LNCaP clone FGC (cell line): ENCODE measurements at places on chromosomes 16 and 17.

- DNase-seq = no peak
Observed at GRCh38 chr17:68310152-68310551, 18.9 kb downstream of the ARSG start.

DNA sequence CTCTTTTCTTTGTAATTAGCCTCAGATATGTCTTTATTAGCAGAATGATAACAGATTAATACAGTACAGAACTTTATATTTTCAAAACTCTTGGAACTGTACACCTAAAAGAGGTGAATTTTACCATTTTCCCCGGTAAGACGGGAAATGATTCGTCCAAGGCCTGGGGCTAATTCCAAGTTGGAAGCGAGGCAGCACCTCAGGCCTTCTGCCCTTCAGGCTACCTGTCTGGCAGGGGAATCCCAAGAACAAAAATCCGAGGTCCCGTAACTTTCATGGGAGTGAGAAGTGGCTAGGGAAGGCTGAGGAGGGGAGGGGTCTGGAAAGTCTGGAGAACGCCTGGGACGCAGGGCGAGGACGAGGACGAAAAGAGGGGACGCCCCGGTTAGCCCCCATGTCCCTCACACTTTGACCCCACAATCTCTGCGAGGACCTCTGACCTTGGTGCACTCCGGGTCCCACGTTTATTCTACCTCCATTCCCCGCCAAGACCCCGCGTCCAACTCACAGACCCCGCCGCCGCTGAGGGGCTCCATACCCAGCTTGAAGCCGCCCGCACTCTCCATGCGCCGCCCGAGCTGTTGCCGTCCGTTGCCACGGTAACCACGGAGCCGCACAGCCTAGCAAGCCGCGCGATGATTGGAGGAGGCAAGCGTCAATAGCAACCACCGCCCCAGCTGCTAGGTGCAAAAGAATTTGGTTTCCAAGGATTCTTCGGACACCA, at the start of gene HYDIN:
Gene HYDIN (minus strand): TSS at position 601 of the 724 bp plus-strand sequence. CDS start 43,827 bp downstream, outside the sequence.
- DNase-seq = peak; percentile 51

DNA sequence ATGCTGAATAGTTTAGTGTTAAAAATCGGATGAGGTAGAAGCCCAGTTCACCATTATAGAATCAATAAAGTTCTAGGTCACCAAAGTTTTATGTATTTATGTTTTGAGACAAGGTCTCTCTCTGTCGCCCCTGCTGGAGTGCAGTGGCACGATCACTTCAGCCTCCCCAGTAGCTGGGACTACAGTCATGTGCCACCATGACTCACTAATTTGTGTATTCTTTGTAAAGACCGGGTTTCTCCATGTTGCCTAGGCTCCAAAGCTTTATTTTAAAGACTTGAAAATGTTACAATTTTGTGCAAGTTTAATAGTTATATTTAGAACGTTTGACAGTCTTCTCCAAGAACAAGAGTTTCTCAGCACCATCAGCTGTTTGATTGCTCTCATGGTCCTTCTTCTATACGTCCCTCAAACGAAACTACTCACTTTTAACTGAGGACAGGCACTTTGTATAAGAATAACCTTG, 32.1 kb downstream of the NDE1 start:
- peak; percentile 10 for DNase-seq

GRCh38 chr16:74500907-74501306, 79.6 kb upstream of the CLEC18B start:
- no peak for DNase-seq

DNA sequence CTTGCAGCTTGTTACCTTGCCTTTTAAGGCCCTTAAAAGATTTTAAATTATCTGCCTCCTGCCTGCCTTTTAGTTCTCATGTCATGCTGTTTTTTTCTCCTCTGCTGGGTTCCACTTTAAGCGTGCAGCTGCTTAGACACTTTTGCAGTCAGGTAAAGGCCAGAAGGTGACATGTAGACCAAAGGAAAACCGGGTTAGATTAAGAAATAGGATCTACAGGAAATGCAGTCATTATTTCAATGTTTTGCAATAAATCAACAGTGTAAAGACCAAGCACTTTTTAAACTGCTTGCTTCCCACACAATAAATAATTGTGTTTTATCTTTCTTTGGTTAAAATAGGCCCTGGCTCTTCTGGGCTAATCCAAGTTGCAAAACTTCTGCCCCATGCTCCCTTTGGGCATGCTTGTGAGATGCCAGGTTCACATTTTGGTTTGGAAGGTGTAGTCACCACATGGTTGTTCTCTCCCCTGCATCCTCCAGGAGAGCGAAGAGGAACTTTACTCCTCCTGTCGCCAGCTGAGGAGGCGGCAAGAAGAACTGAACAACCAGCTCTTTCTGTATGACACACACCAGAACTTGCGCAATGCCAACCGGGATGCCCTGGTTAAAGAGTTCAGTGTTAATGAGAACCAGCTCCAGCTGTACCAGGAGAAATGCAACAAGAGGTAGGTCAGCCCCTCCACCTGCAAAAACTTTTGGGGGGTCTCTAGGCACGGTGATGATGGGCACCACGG, 54.9 kb downstream of the SDR42E1 start:
- DNase-seq = no peak

DNA sequence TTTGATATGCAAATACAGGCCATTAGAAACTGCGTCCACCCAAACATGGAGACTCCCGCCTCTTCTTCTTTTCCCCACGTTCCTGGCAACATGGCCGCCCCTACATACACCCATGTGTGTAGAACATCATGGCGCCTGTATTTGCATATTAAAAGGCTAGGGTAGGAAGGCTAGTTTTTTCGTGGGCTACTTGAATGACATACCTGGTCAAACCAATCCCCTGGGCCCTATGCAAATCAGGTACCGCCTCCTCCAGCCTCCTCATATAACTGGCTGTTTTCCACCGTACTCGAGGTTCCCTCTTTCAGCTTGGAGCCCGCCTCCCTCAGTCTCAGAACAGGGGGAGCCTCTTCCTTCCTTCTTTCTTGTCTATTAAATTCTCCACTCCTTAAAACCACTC, 840 bp upstream of the CD300LB start:
- no peak for DNase-seq

GRCh38 chr16:23931199-23931598, 95.4 kb downstream of the PRKCB start:
- DNase-seq = no peak

DNA sequence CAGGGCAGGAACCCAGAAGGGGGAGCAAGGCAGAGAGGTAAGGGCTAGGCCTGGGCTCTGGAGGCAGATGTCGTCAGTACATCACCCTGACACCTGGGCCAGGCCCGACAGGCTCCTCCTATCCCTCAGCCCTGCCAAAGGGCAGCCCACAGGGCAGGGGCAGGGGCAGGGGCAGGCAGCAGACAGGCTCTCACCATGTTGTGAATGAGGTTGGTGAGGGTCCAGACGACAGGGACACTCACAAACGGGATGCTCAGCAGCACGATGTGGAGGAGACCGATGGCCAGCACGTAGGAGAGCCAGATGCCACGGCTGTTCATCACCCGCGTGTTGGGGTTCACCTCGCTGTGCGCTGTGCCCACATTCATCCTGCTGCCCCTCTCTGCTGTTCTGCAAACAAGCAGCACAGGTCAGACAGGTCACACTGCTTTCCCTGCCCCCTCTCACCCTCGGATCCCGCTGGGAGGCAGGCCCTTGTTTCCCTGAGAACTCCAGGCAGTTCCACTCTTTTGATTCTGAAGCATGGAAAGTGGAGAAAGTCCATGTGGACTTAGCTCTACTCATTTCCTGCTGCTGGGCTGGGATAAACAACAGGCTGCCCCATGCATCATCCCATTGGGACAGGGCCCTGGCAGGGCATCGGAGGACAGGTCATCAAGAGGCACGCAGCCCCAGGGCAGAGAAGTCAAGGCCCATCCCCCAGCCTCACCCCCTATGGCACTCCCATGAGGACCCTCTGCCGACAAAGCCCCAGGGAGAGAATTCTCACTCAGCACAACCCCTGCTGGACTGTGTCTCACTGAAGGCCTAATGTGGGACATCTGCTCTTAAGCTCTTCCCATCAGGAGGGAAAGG, 3.3 kb downstream of the ORMDL3 start:
- DNase-seq = no peak

DNA sequence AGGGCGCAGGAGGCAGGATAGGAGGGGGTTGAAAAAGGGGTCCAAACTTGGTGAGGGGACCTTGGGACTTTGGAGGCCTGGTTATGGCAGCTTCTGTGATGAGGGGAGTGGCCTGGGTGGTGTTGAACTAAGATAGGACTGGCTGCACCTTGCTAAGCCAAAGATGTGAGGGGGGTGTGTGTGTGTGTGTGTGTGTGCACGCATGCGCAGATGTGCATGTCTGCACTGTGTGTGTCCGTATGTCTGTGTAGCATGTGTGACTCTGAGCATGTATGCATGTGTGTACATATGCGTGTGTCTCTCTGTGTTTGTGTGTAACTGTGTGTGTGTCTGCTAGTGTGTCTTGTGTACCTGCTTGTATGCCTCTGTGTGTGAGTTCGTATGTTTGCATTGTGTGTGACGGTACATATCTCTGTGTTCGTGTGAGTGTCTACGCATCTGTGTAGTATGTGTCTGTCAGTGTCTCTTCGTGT, 4.1 kb downstream of the SLC16A5 start:
- DNase-seq = no peak

DNA sequence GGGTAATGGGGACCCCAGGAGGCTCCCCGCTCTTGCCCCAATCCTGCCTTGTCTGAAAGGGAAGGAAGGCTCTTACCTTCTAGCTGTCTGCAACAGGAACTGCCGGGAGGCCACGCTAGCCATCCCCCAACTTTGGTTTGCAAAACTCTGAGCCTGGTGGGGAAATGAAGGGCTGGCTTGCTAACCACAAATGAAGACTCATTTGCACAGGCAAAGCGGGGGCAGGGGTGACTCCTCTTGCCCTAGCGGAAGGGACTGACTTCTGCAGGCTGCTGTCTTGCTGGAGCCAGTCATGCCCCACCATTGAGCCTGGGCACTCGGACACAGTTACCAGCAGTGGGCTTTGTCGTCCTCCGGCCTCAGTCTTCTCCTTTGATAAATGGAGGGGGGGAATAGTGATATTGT, 52.6 kb downstream of the PLCG2 start:
- no peak for DNase-seq
